ENCODE measurements at places on chromosomes 1 and 21. TPM values are rescaled to one million over a fixed set of nuclear protein-coding genes. Genes with fewer than 3 reads are reported as not detected.

DNA sequence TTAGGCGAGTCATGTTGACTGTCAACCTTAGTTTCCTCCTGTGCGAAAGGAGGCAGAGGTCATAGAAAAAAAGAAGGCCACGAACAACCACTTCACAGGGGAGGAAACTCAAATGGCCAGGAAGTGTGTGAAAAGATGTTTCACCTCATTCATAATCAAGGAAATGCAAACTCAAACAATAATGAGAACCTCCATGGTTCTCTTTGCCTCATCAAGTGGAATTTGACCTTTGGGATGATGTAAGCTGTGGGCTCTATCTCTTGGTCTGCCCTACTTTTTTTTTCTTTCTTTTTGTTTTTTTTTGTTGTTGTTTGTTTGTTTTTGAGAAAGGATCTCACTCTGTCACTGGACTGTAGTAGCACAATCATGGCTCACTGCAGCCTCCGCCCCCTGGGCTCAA is 55.9 kb upstream of the GRHL3 start:
- no peak for DNase-seq
- no peak overlapping the region for H3K4me3 ChIP-seq
- H3K27me3 ChIP-seq = no peaks in the 10 kb centered on the region
- H3K27ac ChIP-seq = no peak overlapping the region
- no peaks in the 10 kb centered on the region for H3K36me3 ChIP-seq

DNA sequence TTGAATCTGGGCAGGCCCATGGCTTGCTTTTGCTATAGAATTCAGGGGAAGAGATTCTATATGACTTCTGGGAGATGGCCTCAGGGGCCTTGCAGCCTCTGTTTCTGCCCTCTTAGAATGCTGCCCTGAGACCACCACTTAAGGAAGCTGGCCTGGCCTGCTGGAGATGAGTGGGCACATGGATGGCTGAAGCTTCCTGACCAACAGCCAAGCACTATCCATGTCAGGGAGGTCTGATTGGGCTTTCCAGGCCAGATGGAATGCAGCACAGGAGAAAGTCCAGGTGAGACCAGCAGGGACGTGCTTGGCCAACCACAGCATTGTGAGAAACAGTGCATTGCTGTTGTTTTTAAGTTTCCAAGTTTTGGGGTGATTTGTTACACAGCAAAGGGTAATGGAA is 308.1 kb downstream of the PTPRU start:
- no peaks in the 10 kb centered on the region for H3K36me3 ChIP-seq
- no peak overlapping the region for H3K27ac ChIP-seq
- H3K4me1 ChIP-seq = no peaks in the 10 kb centered on the region
- no peak overlapping the region for H3K4me3 ChIP-seq
- DNase-seq = no peak

The PDE4B gene
- 53.1 TPM for total RNA-seq

DNA sequence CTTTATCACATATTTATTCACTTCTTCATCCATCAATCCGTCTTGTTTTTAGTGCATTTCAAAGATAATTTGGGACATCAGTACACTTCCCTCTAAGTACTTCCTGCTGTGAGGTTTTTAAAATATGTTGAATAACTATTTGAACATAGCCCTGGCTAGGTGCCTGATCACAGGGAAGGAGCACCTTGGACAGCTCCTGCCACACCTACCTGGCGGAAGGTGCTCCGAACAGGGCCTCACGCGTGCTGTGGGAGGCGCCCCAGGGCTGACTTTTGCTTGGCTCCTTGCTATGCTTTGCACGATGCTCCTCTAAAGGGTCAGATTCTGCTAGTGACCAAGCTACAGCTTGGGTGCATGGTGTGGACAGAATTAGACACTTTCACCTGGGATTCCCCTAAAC is 4.9 kb upstream of the ATXN7L2 start:
- H3K36me3 ChIP-seq = no peaks in the 10 kb centered on the region
- peaks cover 65% of the 10 kb centered on the region for H3K27me3 ChIP-seq

- no peaks in the 10 kb centered on the region for H3K4me1 ChIP-seq
- DNase-seq = no peak
- H3K27ac ChIP-seq = no peak overlapping the region
- peaks cover 3% of the 10 kb centered on the region for H3K36me3 ChIP-seq
- peaks cover 11% of the 10 kb centered on the region for H3K27me3 ChIP-seq
Observed at GRCh38 chr1:87194856-87195255, 133.8 kb upstream of the LMO4 start.

GRCh38 chr1:183277821-183278738 is 92.0 kb downstream of the LAMC2 start:
- peak overlapping the region; percentile 88 for H3K27ac ChIP-seq
- peaks cover 61% of the 10 kb centered on the region for H3K4me1 ChIP-seq
- no peaks in the 10 kb centered on the region for H3K27me3 ChIP-seq
- H3K4me3 ChIP-seq = no peak overlapping the region

- no peak overlapping the region for H3K4me3 ChIP-seq
- DNase-seq = no peak
- H3K4me1 ChIP-seq = no peaks in the 10 kb centered on the region
Observed at GRCh38 chr1:75310067-75310466, 175.9 kb downstream of the LHX8 start.

DNA sequence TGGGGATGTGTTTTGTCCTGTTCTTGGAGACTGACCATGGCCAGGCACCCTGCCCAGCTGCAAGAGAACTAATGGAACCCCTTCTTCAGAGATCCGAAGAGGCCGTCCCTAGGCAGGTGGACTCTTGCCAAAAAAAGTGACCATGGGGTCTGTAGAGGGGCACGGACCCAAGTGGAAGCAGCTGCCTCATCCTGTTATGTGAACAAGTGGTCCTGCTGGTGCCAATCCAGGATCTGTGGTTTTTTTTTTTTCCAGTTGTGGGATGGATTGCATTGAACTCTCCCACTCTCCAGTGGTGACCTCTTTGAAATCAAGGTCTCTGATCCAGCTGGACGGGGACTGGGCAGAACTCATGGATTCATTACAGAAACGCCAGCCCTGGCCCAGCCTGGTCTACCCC is 71.2 kb downstream of the ARHGEF10L start:
- H3K4me1 ChIP-seq = peaks cover 17% of the 10 kb centered on the region
- DNase-seq = no peak
- no peak overlapping the region for H3K4me3 ChIP-seq

The BRINP3 gene
- 0.78 TPM for total RNA-seq

The TEKT2 gene
- total RNA-seq = 0.70 TPM

The S100A2 gene
- 11.7 TPM for total RNA-seq

- H3K36me3 ChIP-seq = peaks cover 22% of the 10 kb centered on the region
- no peak overlapping the region for H3K4me3 ChIP-seq
- H3K27me3 ChIP-seq = no peaks in the 10 kb centered on the region
- H3K27ac ChIP-seq = peak overlapping the region; percentile 71
- DNase-seq = no peak
Observed at GRCh38 chr1:8398086-8398485, 80.2 kb downstream of the SLC45A1 start.

DNA sequence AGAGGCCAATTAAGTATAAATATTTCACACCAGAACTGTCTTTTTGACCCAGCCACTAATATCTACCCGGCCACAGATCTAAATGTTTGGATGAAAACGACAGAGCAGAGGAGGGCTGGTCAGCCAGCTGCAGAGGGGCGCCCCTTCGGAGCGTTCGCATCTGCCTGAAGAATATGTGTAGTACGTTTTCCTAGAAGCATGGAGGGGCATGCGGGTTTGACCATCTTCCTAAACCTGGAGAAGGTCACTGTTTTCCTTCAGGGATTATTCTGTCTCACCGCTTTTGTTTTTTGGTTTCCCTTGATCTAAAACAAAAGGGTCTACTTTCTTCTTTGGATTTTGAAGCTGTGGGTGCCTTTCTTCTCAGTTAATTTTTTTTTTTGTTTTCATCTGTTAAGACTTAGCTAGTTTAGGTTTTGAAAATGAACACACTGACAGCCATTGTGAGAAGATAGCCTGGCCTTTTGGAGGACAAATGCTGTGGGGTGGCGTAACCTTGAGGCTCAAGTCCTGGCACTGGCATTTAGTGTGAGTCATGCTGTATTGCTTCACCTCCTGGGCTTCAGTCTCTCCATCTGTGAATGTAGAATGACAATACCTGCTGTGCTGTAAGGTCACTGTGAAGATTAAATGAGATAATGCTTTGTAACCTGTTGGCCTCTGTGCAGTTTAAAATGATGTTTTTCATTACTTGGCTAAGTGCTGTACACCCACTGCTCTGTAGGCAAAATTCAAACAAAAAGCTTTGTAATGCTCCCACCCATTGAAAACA is 74.1 kb upstream of the IRF2BP2 start:
- H3K27ac ChIP-seq = peak overlapping the region; percentile 43
- H3K27me3 ChIP-seq = no peaks in the 10 kb centered on the region
- no peak overlapping the region for H3K4me3 ChIP-seq
- H3K4me1 ChIP-seq = peaks cover 12% of the 10 kb centered on the region

GRCh38 chr1:107954719-107955415 is 10.1 kb downstream of the VAV3 start:
- H3K4me3 ChIP-seq = no peak overlapping the region
- DNase-seq = no peak
- H3K27me3 ChIP-seq = peaks cover 20% of the 10 kb centered on the region
- no peaks in the 10 kb centered on the region for H3K36me3 ChIP-seq

DNA sequence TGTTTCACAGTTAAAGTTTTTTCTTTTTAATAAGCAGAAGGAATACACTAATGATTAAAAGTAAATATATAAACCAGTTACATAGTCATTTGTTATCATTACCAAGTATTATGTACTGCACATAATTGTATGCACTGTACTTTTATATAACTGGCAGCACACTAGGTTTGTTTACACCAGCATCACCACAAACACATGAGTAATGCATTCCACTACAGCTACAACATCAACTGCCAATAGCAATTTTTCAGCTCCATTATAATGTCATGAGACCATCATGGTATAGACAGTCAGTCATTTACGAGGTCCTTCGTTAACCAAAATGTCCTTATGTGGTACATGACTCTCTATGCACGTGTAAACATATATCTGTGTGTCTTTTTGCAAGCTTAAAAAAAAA is 35.2 kb downstream of the SCYL3 start:
- peaks cover 52% of the 10 kb centered on the region for H3K36me3 ChIP-seq
- H3K4me3 ChIP-seq = no peak overlapping the region
- DNase-seq = no peak
- H3K27ac ChIP-seq = no peak overlapping the region
- no peaks in the 10 kb centered on the region for H3K4me1 ChIP-seq
- no peaks in the 10 kb centered on the region for H3K27me3 ChIP-seq
